ENCODE measurements at places on chromosomes 11 and 22. TPM values are rescaled to one million over a fixed set of nuclear protein-coding genes. Genes with fewer than 3 reads are reported as not detected.

Gene KIRREL3
- polyA plus RNA-seq = not detected

GRCh38 chr11:69975822-69976221, 102.3 kb upstream of the ANO1 start:
- DNase-seq = no peak

Gene SLC22A8
- polyA plus RNA-seq = not detected

- DNase-seq = no peak
Observed at GRCh38 chr11:132712466-132712865, 819.8 kb downstream of the OPCML start.

DNA sequence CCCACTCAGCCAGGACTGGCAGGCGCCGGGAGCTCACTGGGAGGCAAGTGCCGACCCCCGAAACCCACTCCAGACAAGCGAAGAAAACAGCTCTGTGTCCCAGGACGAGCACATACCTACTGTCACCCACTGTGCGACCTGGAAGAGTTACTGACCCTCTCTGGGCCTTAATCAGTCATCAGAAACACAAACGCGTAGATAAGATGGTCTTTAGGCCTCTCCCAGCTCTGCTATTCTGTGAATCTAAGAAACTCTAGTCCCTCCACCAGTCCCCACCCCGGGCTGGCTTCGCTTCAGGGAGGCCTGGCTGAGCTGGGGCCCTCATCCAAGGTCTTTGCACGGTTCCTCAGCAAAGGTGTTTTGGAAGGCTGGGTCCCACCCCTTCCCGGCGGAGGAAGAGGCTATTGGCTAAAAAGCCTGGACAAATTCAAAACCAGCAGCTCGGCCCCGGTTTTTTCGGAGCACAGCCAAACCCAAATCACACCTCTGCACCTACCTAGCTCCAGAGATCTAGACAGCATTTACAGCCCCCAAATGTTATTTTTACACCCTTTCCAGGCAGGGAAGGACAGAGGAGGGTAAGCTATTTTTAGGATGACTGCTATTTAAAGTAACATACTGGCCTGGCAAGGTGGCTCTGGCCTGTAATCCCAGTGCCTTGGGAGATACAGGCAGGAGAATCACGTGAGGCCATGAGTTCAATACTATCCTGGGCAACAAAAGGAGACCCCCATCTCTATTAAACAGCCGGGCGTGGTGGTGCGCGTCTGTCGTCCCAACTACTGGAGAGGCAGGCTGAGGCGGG, 13.2 kb upstream of the HDHD5 start:
- no peak for DNase-seq

Gene INSC
- not detected for polyA plus RNA-seq

Gene PDGFB
- polyA plus RNA-seq = 11.4 TPM
